Panc1 (cell line): ENCODE measurements at places on chromosomes 12 and 14. TPM values are rescaled to one million over a fixed set of nuclear protein-coding genes. Genes with fewer than 3 reads are reported as not detected.

DNA sequence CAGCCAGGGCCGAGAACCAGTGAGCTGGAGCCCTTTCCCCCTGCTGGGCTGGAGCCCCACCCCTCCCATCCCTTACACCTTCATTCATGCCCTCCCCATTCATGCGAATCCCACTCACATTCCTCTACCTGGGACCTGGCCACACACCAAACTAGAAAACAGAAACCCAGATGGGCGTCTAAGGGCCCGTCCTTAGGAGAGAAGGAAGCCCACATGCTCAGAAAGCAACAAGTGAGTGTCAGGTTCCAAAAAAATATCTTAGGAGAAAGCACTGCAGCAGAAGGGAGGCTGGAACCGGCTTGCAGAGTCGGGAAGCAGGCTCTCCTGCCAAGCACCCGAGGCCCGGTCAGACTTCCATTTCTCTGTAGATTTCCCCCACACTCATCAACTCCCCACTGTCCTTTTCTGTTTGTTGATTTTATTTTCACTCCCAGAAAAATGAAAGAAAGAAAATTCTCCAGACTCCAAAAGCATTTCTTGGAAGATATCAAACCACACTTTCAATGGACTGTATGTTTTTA is 13.6 kb downstream of the BCL11B start:
- DNase-seq = no peak

- DNase-seq = no peak
Observed at GRCh38 chr12:80293759-80294158, 150.3 kb upstream of the PTPRQ start.

GRCh38 chr14:95409477-95410272 is 90.0 kb upstream of the CLMN start:
- DNase-seq = no peak

Gene GDF3
- total RNA-seq = not detected
